ENCODE measurements at places on chromosomes 4 and X.
A peak's percentile ranks its signal among the peaks of the same experiment; 100 is the strongest.

- no peak for DNase-seq
Measured at GRCh38 chrX:105331244-105331643, 110.8 kb upstream of the TEX13A start.

DNA sequence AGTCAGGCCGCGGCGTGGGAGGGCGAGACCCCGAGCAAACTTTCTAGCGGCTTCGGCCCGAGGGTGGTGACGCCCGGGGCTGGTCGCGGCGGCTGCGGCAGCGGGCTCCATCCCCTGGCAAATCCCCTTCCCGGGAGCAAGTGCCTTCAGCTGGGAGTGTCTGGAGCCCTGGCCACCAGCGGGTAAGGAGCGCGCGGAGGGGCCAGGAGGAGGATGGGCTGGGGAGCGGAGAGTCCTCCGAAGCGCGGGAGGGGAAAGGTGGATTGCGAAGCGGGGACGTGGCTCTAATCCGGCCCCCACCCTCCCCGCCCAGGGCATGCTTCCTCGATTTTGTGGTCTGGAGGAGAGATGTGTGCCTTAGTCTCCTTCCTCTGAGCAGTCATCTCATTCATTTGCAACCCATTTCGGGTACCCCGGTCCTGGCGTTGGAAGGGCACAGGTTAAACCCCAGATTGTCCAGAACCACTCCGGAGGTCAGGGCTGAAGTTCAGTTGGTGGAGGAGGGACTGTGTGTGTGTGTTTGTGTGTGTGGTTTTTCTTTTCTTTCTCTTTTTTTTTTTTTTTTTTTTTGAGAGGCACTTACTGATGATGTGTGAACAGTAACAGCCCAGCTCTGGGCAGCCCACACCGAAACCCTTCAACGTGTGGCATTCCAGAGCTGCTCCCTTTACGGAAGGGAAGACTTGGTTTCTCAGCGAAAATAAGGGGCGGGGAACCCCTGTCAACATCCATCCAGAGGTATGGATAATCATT is 516 bp downstream of the SGMS2 start:
- DNase-seq, result no peak

GRCh38 chr4:47219586-47219985 is 188.2 kb downstream of the GABRB1 start:
- no peak for DNase-seq

- no peak for DNase-seq
Measured at GRCh38 chrX:34624416-34624815, 32.7 kb downstream of the TMEM47 start.

- DNase-seq, result no peak
Measured at GRCh38 chrX:77514177-77514576, 67.0 kb downstream of the FGF16 start.

GRCh38 chr4:157994863-157995262 is 178.0 kb downstream of the GASK1B start:
- DNase-seq, result peak; percentile 30

- DNase-seq, result no peak
Measured at GRCh38 chr4:10442976-10443375, 14.2 kb downstream of the ZNF518B start.

GRCh38 chrX:71162981-71163380 is 18.3 kb downstream of the NLGN3 start:
- no peak for DNase-seq

DNA sequence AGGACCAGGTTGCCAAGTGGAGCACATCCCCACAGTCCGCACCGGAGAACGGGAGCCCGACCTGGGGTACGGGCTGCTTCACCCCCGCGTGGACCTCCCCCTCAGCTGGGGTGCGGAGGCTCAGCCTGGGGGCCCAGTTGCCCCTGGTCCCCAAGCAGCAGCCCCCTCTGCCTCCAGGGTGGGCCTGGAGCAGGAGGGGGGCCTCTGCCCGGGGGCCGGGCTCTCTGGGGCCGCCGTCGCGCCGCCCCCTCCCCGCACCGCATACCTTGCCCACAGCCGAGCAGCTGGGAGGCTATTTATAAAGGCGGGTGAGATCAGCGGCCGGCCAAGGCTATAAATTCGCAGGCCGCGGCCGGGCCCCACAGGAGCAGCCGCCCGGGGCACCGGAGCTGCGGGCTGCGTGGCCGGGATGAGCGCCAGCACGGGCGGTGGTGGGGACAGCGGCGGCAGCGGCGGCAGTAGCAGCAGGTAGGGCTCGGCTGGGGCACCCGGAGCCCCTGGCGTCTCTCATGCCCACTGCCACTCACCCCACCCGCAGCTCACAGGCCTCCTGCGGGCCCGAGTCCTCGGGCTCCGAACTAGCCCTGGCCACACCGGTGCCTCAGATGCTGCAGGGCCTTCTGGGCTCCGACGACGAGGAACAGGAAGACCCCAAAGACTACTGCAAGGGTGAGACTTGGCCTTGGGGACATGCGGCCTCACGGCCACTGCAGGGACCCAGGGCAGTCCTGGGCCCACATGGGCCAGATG is at the start of gene SRPK3:
Gene SRPK3 (plus strand): TSS at position 364 of the 750 bp plus-strand sequence. CDS start 46 bp downstream, at position 410.
- DNase-seq, result no peak

- DNase-seq, result no peak
Measured at GRCh38 chr4:1478766-1479355, 72.6 kb upstream of the NKX1-1 start.

- DNase-seq, result no peak
Measured at GRCh38 chrX:11290416-11291102, 2.7 kb upstream of the AMELX start.

DNA sequence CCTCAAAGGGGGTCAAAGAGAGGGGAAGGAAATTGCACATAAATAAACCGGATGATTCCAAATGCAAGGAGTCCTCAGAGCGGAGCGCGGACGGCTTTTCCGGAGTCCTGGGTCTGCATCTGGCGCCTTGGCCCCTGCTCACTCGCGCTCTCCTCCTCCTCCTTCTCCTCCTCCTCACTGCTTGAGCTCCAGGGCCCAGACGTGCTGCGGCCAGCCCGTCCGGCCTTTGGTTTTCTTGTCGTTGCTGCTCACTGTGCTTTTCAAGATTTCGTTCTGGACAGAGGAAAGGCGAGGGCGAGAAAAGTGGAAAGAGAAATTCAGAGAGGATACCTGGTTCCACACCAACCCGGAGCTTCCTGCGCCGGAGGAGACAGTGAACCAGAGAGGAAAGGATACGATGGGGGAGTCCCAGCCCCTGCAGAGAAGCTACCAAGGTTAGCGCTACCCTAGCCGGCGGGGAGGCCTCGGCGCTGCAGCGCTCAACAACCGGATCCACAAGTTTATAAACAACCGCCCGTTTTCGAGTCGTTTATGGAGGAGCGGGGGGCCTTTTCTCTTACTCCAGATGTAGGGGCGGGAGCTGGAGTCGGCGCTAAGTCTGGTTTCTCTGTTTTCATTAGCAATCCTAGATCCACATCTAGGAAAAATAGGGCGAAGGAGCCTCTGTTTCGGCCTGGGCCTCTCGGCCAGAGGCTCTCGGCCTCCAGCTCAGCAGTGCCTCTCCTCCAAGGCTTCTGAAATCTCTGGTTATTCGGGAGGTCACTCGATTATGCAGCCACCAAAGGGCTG is 2.7 kb downstream of the HAND2 start:
- no peak for DNase-seq

DNA sequence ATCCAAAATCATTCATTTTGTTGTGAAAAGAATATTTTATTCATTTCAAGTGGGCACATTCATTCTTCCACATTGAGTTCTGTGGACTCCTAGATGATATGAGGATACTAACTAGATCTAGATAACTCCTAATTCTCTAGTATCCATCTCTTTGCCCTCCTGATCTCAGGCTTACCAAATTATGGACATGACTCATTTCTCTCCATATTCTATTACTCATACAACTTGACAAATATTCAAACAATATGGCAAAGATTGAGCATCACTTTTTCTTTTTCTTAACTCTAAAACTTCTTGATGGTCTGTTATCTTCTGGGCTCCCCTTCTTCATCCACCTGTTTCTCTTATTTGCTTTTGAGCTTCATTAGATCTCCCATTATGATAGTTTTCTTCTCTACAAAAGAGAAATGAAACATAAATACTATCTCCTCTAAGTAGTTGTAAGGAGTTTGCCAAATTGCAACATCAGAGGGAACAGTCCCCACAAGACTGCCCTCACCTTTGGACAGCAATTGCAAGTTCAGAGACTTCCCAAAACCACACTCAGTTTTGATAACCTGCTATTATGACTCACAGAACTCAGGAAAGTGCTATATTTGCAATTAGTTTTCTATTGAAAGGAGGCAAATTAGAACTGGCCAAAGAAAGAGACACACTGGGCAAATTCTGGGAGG is 422.9 kb downstream of the SPRY1 start:
- peak; percentile 26 for DNase-seq

GRCh38 chr4:62522273-62522672 is 1322.1 kb downstream of the ADGRL3 start:
- DNase-seq, result no peak

DNA sequence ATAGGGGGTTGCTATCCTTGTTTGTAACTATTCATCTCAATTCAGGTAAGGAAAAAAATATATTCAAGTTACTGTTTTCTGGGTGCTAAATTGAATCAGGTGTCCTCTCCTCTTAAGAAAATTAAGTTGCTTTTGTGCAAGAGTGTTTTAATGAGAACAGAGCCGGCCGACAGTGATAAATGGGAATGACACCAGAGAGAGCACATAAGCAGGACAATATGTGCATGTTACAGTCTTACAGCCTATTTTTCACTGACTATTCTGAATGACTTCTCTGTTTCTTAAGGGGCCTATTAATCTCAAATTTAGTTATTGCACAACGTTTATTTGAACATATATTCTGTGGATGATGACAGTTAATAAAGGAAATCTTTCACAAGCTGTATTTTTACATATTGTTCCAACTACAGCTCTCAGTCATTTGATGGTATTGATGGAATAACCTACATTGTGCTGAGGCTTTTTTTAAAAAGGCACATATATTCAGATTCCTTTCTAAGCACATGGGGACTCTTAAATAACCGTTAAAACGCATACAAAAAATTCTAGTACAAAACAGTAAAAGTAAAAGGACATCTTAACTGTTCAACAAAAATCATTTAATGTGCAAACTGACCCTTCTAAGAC is 68.4 kb downstream of the SLC10A7 start:
- DNase-seq, result no peak

- DNase-seq, result no peak
Measured at GRCh38 chrX:124555036-124555595, 208.8 kb downstream of the SH2D1A start.

GRCh38 chrX:131063613-131064012 is 5.5 kb downstream of the ARHGAP36 start:
- DNase-seq, result no peak

- no peak for DNase-seq
Measured at GRCh38 chr4:176435901-176436292, 116.1 kb downstream of the SPCS3 start.

DNA sequence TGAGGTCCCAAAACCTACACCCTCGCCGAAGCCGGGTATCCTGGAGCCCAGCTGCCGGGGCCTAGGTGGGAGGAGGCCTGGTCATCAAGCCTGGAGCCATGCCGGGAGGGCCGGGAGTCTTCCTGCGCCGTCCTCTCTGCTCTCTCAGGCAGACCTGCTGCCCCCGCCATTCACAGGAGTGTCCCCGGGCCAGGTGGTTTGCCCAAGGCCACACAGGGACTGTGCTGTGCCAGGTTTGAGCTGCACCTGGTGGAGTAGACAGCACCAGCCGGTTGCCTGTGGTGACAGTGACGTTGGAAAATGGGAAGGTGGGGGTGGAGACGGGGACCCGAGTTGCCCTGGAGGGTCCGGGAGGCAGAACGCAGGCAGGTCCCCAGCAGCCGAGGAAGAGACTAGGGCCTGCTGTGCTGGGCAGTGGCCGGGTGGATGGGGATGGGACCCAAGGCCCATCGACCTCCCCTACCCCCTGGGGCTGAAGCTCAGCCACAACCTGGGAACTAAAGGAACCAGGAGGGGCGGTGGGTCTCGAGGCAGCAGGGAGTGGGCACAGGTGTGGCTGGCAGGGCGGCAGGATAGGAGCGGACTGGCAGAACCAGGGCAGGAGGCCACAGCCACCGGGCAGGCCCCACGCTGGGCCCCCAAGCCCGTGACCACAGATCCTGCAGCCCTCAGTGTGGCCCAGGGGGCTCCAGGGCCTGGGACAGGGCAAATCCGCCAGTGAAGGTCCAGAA is 9.5 kb downstream of the DOK7 start:
- no peak for DNase-seq

DNA sequence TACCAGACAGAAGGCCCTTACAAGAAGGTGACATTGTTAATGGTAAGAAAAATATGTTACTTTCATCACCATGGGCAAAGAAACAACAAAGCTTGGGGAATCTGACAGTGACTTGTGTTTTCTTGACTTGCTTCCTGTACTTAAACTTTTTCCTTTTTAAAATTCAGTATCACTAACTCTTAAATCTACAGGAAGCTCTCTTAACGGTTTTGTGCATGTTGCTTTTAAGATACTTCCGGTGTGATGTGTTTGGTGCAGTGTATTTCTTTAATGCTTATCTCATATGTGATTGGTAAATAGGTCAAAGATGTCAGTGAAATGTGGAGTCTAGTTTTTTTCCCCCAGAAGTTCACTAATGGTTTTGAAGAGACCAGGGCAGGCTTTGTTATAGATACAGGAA is 45.2 kb downstream of the ADH5 start:
- no peak for DNase-seq

DNA sequence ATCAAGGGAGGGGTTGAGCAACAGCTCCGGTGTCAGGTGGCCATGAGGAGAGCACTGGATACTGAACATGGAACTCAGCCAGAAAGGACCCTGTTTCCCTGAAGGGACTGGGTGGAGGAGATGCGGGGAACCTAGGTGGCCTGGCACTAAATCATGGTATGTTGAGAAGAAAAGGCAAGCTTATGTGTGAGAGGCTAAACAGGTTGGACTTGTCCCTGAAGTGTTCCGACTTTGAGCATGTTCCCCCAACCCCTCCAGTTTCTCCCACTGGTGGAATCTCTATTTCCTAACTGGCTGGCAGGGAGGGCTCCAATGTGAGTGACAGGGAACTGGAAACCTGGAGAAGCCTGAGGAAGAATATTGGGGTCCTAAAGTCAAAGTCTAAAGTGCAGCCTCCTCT is 69.5 kb downstream of the PLAC1 start:
- no peak for DNase-seq

DNA sequence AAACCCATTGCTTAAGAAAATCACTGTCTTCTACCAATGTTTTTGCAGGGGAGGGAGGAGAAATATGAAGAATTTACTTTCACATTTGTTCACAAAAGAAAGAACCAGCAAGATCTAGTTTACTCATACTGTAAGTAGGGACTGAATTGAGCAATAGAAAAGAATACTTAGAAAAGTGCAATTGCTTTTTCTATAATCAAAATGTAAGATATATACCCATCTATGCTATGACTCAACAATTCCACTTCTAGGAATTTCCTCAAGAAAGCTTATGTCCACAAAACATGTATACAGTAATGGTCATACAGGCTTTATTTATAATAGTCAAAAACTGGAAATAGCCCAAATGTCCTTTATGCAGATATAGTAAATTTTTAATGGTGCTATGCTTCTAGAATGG is 196.4 kb downstream of the LRBA start:
- DNase-seq, result peak; percentile 2

Measured in suppressor macrophage (primary cell).